ENCODE measurements at places on chromosomes 13 and 19.

DNA sequence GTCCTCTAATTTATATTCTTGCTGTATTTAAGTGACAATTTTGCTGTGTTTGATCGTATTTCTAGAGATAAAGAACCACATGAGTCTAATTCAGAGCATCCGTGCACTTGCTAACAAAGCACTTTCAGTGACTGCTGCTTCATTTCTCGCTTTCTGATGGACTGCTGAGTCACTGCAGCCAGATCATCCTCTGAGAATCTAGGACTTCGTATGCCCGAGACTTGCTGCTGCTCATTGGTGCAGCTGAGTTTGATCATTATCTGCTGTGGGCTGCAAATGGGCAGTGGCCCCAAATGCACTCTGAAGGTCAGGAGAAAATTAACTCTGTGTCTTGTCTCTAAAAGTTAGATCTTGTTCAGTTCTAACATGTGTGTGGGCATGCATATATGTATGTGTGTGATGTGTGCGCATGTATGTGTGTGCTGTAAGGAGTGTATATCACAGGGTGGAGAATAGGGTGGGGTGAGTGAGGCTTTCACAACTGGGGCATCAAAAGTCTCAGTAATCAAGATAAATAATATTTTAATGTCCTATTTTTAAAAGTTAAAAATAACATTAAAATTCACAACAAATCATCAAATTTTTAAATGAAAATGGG is 342.6 kb downstream of the MTUS2 start:
- no peak for DNase-seq

DNA sequence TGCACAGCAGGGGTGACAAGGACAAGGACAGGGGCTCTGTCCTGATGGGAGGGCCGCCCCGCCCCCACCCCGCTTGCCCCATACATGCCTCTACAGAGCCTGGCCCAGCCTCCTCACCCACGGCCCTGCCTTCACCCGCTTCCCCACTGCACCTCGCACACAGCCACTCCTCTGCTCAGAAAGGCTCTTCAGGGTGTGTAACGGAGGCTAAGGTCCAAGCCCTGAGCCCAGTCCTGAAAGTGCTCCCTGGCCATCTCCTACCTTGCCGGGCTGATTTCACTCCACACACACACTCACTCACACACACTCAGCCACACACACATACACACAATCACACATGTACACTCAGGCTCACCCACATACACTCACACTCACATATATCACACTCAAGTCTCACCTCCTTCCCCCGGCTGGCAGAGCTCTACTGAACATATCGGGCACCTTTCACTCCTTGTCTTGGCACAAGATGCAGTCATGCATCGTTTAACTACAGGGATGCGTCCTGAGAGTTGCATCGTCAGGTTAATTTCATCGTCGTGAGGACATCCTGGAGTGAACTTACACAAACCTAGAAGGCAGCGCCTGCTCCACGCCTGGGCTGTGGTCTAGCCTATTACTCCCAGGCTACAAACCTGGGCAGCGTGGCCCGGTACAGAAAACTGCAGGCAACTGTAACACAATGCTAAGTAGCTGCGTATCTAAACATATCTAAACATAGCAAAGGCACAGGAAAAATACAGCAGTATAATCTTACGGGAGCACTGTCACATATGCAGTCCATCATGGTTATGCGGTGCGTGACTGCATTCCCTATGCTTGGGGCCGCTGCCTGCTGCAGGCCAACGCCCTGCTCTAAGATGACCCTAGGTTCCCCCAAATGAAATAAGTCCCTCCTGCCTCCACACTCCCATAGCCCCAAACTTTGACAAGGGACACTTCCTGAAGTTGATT is 13.1 kb downstream of the EPS15L1 start:
- DNase-seq: no peak

DNA sequence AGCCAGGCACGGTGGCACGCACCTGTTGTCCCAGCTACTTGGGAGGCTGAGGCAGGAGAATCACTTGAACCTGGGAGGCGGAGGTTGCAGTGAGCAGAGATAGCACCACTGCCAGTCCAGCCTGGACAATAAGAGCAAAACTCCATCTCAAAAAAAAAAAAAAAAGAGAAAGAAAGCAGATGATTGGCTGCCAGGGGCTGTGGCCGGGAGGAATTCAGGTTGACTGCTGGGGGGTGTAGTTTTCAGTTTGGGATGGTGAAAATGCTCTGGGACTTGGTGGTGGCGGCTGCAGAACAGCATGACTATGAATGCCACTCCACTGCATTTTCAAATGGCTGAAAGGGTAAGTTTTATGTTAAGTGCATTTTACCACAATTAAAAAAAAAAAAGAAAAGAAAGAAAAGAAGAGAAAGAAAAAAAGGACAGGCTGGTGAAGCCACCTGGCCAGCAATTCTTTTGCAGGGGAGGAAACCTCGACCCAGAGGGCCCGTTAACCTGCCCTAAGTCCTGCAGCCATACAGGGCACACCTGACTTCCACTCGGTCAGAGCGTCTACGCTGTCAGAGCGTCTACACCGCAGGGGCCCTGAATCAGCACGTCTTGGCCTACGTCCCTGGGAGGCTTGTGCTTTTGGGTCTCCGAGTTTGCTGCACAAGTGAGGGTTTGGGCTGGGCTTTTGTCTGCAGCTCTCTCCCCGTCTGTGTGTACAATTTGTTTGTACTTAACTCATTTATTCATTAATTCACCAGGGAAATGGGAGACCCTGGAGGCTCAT is 3.6 kb downstream of the ISOC2 start:
- no peak for DNase-seq

GRCh38 chr13:28568286-28568685 is 73.4 kb upstream of the FLT1 start:
- no peak for DNase-seq

DNA sequence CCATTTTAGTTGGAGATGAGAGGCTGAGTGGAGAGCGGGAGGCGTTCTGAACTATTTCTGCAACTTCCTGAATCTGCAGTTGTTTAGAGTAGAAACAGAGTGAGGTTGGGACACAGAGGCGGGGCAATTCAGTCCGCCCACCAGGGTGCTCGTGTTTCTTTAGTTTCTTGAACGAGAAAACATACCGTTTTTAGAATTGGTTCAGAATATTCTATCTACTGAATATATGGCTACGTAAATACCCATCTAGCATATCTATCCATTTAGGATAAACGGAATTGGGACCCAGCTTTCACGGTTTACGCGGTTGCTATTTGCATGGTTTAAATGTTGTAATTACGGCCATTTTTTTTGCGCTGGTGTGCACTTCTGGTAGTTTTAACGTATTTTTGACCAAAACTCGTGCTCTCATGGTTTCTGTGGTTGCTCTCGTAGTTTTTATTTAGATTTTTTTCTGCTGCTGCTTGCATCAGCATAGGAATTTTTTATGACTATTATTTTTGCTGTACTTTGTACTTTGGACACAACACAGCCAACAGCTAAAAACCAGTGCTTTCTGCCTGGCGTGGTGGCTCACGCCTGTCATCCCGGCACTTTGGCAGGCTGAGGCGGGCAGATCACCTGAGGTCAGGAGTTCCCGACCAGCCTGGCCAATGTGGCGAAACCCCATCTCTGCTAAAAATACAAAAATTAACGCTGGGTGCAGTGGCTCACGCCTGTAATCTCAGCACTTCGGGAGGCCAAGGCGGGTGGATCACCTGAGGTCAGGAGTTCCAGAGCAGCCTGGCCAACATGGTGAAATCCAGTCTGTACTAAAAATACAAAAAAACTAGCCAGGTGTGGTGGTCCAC is 32.7 kb downstream of the TIMM13 start:
- no peak for DNase-seq

DNA sequence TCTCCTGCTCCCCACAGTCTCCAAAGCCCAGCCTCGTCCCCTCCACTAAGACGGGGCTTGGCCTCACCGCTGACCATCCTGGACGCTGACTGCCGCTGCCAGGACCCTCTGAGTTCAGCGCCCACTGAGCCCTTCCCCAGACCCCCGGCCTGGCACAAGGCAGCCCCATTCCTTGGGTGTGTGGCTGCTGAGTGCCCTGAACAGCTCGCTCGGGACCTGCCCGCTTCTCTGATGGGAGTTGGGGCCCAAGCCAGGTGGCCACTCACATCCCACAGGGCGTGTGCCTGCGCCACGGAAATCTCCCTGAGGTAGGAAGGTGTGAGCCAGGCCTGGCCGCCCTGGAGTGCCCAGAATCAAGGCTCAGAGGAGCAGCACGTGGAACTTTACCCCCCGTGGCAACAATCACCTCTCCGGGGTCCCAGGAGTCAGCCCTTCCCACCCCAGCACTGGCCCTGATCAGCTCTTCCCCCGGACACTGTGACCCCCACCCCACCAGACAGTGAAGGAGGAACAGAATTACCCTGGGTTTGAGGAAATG is 20.8 kb downstream of the C13orf46 start:
- no peak for DNase-seq

DNA sequence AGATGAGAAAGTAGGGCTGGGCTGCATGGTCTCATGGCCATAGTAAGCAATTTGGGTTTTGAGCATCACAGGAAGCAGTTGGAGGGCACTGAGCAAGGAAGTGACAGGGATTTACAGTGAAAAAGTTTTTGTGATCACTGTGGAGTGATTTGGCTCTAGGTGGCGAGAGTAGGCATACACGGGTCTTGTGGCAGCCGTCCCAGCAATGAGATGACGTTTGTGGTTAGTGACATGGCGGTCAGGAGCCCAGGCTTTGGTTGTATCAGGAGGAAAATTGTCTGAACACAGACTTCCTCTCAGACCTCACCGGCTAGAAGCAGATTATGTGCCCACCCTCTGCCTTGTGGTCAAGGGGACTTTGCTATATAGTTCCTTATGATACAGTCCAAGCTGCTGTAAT is 3.3 kb downstream of the ZNF444 start:
- DNase-seq: no peak

GRCh38 chr13:98158172-98158899 is 15.4 kb downstream of the FARP1 start:
- no peak for DNase-seq

- DNase-seq: no peak
Measured at GRCh38 chr13:41605319-41606285, 148.3 kb downstream of the RGCC start.

DNA sequence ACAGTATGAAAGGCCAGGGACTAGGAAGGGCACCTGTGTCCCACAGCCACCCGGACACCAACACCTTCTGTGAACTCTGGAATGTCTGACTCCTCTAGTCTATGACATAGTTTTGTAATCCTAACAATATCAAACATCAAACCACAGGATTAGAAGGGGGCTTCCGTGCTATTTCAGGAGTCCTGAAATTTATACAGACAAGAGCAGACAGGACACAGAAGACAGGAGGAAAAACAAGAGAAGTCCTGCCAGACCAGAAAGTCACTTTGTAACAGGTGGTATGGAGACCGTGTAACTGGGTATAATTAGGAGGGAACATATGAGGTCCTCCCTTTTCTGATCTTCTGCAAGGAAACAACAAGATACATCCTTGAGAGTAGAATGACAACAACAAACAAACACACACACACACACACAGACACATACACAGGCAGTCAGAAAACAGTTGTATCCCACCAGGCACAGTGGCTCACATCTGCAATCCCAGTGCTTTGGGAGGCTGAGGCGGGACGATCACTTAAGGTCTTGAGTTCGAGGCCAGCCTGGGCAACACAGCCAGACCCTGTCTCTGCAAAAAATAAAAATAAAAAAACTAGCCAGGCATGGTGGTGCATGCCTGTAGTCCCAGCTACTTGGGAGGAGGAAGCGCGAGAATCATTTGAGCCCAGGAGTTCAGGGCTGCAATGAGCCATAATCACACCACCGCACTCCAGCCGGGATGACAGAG is 13.1 kb downstream of the INSR start:
- DNase-seq: no peak

DNA sequence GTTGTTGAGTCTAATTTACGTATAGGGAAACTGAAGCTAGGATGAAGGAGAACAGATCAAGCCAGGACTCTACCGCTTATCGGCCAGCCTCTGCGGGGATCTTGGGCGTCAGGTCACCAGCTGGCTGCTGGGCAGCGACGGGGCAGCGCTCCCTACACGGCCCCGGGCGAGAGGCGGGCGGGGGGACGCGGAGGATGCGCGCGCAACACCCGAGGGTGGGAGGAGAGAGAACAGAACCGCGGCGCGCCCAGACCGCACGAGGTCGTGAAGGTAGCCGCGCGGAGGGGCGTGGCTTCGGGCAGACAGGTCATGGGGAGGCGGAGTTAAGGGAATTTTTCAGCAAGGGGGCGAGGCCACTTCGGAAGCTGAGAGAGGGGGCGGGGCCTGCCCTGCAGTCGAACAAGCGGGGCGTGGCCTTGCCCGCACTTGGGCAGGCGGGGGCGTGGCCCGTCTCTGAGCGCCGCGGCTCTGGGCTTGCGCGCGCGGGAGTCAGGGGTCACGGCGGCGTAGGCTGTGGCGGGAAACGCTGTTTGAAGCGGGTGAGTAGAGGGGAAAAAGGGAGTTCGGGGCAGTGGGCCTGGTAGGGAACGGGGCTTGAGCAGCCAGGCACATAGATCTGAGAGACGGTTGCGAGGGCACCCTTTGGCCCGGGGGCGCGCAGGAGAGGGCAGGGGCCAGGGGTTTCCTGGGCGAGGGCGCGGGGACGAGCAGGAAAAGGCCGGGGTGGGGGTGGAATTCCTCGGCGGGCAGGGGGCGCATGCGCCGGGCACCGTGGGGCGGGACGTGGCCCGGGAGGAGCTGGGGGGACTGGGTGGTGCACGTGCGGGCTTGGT is at the start of gene POLD1:
POLD1 (plus strand) TSS at position 496 of the 833 bp plus-strand sequence. CDS start 14,505 bp downstream, outside the sequence.
- peak; percentile 97 for DNase-seq

DNA sequence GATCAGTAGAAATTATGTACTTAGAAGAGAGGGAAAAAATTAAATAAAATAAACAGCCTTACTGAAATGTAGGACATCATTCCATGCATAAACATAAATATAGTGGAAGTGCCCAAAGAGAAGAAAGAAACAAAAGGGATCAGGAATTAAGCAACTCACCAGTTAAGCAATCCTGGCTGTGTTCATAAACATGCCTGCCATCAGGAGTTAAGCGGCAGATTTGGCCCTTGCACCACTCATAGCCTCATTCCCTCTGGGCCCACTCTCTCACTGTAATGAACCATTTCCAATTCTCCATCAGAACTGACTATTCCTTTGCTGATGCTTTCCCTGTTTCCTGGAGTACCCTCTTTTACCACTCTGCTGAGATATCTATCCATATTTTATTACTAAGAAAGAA is 281.4 kb downstream of the LHFPL6 start:
- DNase-seq: no peak

GRCh38 chr13:48813518-48813917 is 159.8 kb downstream of the CYSLTR2 start:
- no peak for DNase-seq

GRCh38 chr13:33728271-33729037 is 89.5 kb upstream of the RFC3 start:
- DNase-seq: no peak

- DNase-seq: no peak
Measured at GRCh38 chr13:37340901-37341670, 235.6 kb upstream of the CSNK1A1L start.
